Left lung (tissue), 14 donors: ENCODE measurements at places on chromosomes 12 and 14. TPM values are rescaled to one million over a fixed set of nuclear protein-coding genes. Genes with fewer than 3 reads are reported as not detected.

DNA sequence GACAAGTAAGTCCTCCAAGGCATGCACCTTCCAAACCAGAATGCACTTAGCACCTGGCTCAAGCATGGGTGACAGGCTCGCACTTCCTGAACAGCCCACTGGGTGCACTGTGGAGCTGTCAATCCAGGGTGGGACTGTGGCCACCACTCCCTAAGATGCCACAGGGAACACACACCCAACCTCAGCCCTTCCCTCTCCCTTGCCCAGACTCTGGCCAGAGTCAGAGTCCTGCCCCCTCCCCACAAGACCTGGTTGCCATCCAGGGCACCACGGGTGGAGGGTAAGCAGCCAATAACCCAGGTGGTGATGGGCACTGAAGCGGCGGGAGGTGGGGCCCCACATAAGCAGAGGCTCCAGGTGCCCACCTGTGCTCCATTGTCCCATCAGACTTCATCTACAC is 160.6 kb downstream of the MYRFL start:
- no peak for DNase-seq

DNA sequence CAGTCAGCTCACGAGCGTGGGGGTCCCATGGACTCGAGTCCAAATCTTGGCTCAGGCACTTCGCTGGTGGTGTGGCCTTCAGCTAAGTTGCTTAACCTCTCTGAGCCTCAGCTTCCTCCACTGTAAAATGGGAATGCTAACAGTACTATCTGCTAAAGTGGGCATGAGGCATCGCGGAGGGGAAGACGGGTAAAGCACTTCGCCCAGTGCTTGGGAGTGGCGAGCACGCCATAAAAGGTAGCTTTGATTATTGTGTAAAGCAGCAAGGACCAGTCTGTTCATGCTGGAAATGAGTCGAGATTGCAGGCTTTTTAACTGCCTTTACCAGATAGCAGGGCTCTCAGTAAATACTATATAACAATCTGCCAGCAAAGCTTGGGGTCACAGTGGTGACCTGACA is 24.5 kb downstream of the HRK start:
- no peak for DNase-seq

DNA sequence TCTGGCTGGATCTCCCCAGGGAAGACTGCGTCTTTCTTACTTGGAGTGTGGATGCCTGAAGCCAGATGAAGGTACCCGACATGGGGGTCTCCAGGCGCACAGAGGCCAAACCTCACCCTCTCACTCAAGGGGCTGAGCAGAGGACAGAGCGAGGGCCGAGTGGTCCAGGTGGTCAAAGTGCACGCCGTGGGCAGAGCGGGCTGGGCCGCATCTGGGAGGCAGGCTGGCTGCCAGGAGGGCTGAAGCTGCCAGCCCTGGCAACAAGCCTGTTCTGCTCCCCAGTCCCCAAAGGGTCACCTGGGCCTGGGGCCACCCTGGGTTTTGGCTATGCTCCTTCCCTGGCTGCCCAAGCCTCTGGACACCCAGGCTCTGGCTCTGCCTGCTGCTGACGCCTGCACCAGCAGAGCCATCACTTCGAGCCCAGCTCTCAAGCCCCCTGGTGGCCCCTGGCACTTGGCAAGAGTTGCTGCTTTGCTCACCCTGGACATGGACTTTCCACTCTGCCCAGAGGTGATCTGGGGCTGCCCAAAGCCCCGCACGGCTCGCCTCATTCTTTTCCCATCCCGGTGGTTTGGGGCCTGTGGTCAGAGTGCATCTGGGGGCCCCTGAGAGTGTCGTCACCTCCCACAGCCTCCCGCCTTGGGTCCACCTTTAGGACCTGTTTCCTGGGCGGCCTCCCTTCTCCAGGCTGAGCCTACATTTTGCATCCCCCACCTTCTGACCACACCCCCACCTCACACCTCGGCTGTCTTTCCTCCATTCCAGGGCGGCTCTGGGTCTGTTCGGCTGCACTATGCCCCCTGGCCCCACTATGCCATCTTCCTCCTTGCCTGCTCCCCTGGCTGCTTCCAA is 2.8 kb downstream of the ADSS1 start:
- no peak for DNase-seq

GRCh38 chr12:116160231-116160630 is 117.3 kb downstream of the MED13L start:
- DNase-seq: no peak

GRCh38 chr14:69710378-69710777 is 56.6 kb upstream of the SRSF5 start:
- DNase-seq: no peak

DNA sequence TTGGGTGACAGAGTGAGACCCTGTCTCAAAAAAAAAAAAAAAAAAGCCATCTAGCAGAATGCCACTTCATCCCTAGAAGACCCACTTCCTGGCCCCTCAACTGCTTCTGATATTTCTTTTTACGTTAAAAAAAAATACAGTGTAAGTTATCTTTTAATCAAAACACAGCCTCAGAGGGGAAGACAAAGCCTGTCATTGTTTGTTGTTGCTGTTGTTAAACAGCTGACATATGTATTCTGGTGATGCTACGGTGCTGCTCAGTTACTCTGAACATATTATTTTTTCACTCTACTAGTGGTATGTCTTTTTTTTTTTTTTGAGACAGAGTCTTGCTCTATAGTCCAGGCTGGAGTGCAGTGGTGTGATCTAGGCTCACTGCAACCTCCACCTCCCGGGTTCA is 75.4 kb downstream of the PAPLN start:
- DNase-seq: no peak

DNA sequence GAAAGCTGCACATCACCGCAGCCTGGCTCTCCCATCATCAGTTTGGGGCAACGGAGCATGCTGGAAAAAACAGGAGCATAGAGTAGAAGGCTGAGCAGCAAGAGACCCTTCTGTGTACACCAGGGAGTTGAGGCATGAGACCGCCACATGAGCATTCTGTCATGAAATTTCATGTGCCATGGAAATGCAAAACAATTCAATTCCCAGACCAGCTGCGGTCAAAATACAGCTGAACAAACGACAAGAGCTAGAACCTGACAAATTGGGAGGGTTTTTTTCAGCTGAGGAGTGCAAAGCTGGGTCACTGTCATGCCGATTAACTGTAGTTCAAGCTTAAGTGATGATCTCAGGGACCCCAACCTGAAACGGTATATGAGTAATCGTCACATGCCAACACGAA is 37.1 kb downstream of the TMEM30B start:
- DNase-seq: no peak

DNA sequence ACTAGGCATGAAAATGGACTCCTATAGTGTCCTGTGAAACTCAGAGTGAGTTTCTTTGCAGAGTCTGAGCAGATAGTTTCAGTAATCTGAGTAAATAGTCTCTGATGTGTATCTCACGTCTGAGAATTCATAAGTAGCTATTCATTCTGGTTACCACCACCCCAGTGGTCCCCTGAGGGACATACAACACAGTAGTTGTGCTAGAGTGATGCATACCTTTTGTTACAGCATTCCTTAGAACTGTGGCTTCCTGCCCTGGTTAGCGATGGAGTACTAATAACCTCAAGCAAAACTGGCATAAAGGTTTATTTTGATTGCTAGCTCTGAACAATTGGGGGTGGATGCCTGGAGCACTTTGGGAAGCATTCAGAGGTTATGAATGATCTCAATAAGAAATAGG is 114.7 kb downstream of the DAAM1 start:
- no peak for DNase-seq

DNA sequence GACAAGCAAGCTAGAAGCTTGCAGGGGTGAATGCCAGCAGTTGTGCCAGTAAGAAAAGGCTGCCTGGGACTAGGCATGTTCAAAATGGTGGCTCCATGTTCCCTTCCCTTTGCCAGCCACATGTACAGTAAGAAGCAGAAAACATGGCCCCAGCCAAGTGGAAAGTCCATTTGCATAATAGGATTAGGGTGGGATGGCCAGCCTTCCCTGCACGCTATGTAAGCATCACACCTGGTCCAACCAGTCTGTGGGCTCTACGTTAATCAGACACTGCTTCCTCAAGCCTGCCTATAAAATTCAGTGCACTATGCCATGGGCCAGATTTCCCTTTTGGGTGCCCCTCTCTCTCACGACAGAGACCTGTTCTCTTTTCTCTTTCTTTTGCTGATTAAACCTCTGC is 288.4 kb downstream of the GXYLT1 start:
- no peak for DNase-seq

GRCh38 chr14:38404616-38405015 is 148.7 kb upstream of the CLEC14A start:
- no peak for DNase-seq

GRCh38 chr14:63910583-63911363 is 58.0 kb downstream of the SYNE2 start:
- no peak for DNase-seq

DNA sequence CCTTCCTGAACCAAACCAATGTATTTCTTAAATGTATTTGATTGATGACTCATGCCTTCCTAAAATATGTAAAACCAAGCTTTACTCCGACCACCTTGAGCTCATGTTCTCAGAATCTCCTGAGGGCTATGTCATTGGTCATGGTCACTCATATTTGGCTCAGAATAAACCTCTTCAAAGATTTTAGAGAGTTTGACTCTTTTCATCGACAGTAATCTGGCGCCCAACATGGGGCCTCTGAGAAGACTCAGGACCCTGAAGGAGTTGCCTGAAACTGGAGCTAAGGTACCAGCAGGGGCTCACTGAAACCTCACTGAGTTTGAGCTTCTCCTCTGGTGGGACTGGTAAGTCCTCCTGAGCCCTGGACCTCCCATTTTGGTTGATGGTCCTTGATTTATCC is 17.2 kb upstream of the PSMC1 start:
- DNase-seq: no peak

- peak; percentile 62 for DNase-seq
Measured at GRCh38 chr14:87615822-87616679, 376.9 kb downstream of the GALC start.

GRCh38 chr12:3236345-3237187 is 159.4 kb downstream of the TSPAN9 start:
- no peak for DNase-seq

DNA sequence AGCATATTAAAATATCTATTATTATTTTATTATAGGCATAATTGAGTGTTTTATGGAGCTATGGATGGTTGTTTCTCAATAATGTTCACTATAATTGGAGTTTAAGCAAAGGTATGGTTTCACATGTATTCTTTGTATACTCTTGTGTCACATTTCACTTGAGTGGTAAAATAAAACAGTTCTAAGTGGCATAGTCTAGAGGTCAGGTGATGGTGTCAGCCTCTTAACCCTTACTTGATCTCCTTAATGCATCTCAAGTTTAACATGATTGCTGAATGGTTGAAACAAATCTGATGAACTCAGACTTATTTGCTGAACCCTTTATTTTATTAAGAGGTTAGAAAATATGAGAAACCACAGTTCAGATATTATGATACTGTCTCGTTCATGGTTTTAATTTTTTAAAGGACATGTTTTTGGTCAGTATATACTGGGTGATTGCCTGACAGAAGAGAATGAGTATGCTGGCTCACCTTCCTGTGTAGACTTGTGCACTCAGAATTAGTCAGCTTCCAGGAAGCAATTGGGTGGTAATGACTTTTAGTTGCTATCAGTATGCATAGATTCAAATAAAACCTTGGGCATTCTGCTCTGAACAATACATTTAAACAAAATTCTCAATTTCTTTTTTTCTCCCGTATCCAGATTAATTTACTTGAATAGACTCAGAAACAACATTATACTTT is 464.6 kb downstream of the PCNX1 start:
- no peak for DNase-seq

GRCh38 chr14:77559381-77559780 is 57.1 kb downstream of the SPTLC2 start:
- no peak for DNase-seq

DNA sequence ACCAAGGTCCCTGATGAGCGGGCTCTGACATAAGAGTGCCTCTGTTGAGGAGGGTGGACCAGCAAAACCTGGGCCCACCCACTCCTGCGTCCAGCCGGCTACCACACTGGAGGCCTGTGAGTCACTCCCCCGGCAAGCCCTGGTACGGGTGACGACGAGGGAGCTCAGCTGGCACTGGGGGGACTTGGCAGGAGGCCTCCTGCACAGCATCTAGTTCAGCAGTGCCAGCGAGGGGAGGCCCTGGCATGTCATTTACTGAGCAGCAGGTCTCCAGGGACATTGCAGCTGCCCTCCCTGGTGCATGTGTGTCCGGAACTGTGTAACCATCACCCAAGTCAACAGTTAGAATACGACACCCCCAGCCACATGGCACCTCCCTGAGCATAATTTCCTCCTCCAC is 24.4 kb downstream of the CD9 start:
- DNase-seq: no peak

DNA sequence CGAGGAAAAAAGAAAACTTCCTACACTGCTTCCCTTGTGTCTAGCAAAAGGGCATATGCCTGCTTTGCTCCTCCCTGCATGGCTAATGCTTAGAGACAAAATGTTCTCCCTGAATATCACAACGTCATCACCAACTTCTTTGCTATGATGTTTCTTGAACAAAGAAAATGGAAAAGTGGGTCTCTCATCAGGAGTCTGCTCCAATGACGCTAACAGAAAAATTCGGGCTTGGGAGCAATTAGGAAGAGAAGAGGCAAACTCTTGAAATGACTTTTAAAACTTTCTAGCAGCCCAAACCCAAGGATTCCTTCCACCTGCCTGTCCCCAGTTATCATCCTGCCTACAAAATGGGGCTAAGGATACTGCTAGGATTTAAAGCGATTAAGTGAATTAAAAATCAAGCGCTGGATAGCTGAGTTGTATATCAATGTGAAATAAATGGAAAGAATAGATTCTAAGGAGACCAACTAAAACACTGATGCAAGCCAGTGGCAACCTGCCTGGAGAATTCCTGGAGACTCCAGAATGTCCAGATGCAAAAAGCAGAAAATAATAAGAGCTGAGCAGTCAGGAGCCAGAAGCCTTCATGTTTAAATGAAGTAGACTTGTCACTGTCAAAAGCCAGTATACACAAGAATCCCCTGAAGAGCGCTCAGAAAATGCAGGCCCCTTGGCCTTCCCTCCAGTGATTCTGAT is 183.8 kb downstream of the DPF3 start:
- no peak for DNase-seq

Gene RACGAP1
- polyA plus RNA-seq: 51.8 TPM

Gene TAS2R42
- polyA plus RNA-seq: not detected

Gene VASH1
- 51.8 TPM for polyA plus RNA-seq

Gene HOXC12
- polyA plus RNA-seq: not detected

Gene TEX52
- polyA plus RNA-seq: 4.5 TPM

Gene LBHD2
- polyA plus RNA-seq: not detected

Gene CLEC9A
- 2.5 TPM for polyA plus RNA-seq

Gene APOLD1
- 9.8 TPM for polyA plus RNA-seq

Gene PTPN21
- polyA plus RNA-seq: 29.8 TPM

Gene CARMIL3
- polyA plus RNA-seq: 1.1 TPM

Gene TMEM253
- 1.5 TPM for polyA plus RNA-seq

Gene MMP19
- 9.9 TPM for polyA plus RNA-seq
